ENCODE measurements at places on chromosomes 7 and 10. TPM values are rescaled to one million over a fixed set of nuclear protein-coding genes. Genes with fewer than 3 reads are reported as not detected.

The GCK gene
- total RNA-seq: 2.3 TPM

The MMP21 gene
- total RNA-seq: not detected

The SRRM3 gene
- 2.3 TPM for total RNA-seq

The EVX1 gene
- total RNA-seq: not detected

The SUN3 gene
- not detected for total RNA-seq

The PNLIP gene
- total RNA-seq: not detected

The SAP25 gene
- total RNA-seq: 2.0 TPM

The SEC31B gene
- total RNA-seq: 3.9 TPM
